Activated CD8-positive, alpha-beta memory T cell treated with anti-CD3 and anti-CD28 coated beads, Interleukin-2, amount 50 U/mL, for 48 hours (primary cell): ENCODE measurements at places on chromosomes 5 and 9.
A peak's percentile ranks its signal among the peaks of the same experiment; 100 is the strongest.

DNA sequence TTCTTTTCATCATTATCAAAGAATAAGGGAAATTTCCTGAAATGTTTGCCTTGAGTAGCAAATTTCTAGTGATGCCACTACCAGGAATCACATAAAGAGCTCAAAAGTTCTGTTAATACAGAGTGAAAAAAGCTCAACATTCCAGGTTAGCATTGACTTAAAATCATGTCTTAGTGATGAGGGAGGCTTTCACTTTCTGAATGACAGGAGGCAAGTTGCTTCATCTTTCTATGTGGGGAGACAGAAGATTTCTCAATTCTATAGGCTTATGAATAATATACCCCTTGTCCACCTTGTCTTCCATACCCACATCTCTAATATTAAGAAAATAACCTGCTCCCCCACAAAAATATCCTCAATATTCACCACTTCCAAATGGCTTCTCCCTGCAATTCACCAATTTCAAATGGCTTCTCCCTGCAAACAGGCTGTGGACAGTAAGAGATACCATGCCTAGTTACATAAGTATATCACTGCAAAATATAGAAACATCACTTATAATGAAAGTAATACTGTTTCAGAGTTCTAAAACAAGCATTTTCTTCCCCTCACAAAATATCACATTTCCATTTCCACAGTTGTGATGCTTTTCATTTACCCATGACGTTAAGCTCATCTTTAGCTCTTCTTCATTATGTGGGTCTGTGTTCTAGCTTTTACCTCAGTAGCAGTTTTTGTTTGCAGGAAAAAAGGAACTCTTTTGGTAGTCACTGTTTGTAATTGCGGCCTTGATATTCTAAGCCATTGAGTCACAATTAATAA lies 2.2 kb upstream of the JAK2 start:
- DNase-seq, result no peak

- no peak for DNase-seq
Observed at GRCh38 chr9:27460226-27461023, 63.7 kb upstream of the IFNK start.

- no peak for DNase-seq
Observed at GRCh38 chr9:4656621-4657020, 5.5 kb upstream of the PLPP6 start.

DNA sequence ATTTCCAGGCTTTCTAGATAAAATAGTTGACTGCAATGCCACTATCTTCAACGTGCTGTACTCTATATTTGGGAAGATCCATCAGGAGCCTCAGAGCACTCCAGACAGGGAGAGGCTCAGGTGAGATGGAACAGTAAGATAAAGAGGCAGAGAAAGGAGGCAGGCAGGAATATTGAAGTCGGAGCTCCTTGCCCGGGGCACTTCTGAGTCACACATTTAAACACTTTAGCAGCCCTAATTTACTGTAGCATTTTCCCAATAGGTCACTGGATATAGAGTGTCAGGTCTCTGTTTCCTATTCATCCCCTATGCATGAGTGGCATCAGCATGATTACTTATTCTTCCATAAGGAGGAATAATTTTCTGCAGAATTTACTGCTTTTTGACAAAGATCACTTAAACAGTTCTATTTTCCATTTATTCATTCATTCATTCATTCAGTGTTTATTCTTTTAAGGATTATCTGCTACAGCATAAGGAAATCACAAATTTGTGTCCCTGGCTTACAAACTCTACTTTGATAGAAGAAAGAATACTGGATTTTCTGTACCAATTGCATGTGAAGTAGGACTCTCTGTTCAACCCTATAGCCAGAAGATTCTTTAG lies 170.7 kb downstream of the MAPKAP1 start:
- DNase-seq, result no peak

GRCh38 chr9:125447202-125447802 lies 185.7 kb downstream of the GAPVD1 start:
- peak; percentile 33 for DNase-seq

- DNase-seq, result no peak
Observed at GRCh38 chr9:14179449-14179848, 134.5 kb downstream of the NFIB start.
